ENCODE measurements at places on chromosomes 6 and 20.

DNA sequence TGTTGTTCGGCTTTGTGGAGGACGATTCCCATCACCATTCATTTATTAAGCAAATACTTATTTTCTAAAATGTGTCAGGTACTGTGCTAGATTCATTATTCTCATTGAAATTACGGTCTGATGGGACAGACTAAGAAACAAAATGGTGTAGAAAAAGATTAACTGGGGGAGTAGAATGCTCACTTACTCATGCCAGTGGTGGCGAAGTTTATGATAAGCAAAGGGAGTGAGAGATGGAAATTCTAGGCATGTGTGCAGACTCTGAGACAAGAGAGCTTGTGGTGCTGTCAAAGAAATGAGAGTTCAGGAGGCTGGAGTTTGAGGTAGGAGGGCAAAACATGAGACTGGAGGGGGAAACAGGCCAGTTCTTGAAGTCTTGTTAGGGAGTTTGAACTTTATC, 896 bp downstream of the RPP21 start:
- DNase-seq, result no peak

GRCh38 chr6:157282284-157282683, 41.0 kb downstream of the TMEM242 start:
- DNase-seq, result no peak

- DNase-seq, result no peak
These were observed 112.2 kb upstream of the SULF2 start for GRCh38 chr20:47897461-47897860.

DNA sequence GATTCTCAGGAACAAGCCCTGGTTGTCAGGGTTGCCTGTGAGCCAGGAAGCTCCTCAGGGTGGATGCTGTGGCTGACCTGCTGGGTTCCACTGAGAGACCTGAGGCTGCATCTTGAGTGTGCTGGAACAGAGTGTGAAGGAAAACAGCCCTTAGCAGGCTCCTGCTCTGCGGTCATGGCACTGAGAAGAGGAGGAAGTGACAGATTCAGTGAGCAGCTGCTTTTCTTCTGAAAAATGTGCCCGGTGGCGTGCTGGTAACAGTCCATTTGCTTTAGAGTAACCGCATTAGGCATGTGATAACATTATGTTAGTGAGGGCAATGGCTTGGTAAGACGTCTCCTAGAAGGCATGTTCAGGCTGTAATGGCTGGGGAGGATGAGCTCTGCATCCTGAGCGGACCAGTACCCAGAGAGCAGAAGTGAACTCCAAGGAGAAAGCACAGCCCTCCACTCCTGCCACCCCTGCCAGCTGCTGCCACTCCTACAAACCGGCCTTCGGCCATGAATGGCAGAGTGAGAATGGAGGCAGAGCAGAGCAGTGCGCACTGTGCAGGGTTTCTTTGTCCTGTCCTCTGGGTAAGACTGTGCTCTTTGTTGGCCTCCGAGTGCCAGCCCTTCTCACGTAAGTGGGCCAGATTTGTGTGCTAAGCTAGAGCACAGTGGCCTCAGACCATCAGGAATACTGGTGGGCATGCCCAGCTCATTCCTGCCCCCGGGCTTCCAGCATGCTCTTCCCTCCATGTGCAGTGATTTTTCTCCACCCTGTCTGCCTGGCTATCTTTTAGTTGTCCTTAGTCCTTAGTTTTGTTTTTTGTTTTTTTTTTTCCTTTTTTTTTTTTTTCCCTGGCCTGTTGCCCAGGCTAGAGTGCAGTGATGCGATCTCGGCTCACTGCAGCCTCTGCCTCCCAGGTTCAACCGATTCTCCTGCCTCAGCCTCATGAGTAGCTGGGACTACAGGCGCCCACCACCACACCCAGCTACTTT, 98.1 kb upstream of the VSTM2L start:
- DNase-seq, result no peak

- DNase-seq, result no peak
These were observed 1.7 kb upstream of the CST4 start for GRCh38 chr20:23690581-23690980.

- DNase-seq, result peak; percentile 85
These were observed 984 bp downstream of the TFAP2C start for GRCh38 chr20:56630086-56630493.

DNA sequence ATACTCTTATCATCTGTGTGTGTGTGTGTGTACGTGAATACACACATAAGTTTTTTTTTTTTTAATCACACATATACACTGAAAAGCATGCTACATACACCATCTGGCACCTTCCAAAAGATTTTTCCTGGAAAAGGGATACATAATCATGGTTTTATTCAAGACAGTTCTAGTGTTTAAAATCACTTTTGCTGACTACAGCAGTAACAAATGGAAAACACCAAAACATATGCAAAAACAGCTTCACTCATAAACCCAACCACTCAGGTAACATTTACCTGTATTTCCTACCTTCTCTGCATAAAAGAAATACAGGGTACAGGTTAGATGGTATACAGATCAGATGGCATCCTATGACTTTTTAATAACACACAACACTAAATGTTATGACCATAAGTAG, 2.5 kb downstream of the SNX14 start:
- DNase-seq, result no peak

- no peak for DNase-seq
These were observed 21.1 kb downstream of the AHCY start for GRCh38 chr20:34282041-34282440.

GRCh38 chr6:22068561-22069305, 228.1 kb downstream of the PRL start:
- DNase-seq, result no peak

- no peak for DNase-seq
These were observed 23.5 kb downstream of the TM9SF4 start for GRCh38 chr20:32132911-32133549.

GRCh38 chr6:126204598-126204997, 135.3 kb upstream of the CENPW start:
- no peak for DNase-seq

- DNase-seq, result peak; percentile 87
These were observed 80.2 kb downstream of the GMPR start for GRCh38 chr6:16318538-16318937.

- DNase-seq, result peak; percentile 6
These were observed 64.3 kb upstream of the BTBD3 start for GRCh38 chr20:11853359-11853758.

- no peak for DNase-seq
These were observed 223.5 kb downstream of the PACRG start for GRCh38 chr6:162951164-162951743.

DNA sequence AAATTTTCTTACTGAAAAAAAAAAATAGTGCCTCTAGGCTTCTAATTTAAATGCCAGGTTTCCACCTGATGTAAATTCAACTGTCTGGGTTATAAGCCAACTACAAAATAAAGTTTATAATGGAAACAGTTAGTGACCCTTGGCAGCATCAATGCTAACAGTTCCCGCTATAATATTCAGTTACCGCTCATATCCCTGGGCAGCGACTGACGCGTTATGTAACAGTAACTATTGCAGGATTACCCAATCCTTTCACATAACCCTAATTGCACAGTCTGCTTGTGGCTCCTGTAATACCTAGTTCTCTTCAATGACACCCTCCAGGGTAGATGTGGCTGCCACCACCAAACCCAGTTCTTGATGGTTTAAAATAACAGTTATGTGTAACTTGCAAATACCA, 208.6 kb downstream of the MOXD1 start:
- DNase-seq, result no peak

- no peak for DNase-seq
These were observed 61.0 kb upstream of the VSTM2L start for GRCh38 chr20:37841971-37842370.

DNA sequence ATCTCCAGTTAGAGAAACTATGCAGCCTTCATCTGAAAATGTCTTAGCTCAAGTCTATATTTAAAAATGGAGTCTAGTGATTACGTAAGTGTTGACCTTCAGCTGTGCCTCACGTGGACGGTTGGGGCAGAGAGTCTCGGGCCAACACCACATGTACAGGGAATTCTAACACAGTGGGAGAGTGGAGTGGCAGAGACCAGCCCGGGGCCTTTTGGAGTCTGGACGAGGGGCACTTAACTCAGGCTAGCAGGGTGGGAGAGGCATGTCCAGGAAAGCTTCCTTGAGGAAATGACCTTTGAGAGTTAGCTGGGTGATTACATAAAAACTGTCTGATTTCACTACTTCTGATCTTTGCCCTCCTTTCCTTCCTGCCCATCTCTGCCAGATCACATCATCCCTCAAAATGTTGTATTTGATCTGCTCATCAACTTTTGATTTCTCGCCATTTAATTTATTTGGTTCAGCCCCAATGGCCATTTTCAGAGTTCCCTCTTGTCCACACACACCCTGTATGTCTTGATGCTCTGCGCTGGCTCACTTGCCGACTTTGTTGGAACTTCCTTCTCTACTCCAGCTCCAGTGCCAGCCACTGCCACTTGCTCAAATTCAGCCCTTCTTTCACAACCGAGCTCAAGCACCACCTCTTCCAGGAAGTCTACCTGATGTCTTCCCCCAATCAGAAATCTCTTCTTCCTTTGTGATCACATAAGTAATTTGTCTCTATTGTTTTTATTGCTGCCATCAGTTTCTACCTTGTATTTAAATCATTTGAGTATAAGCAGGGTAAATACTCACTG, 2.6 kb downstream of the ARMC2 start:
- DNase-seq, result no peak

- peak; percentile 79 for DNase-seq
These were observed 4.6 kb upstream of the REV3L start for GRCh38 chr6:111487661-111488060.

GRCh38 chr6:18253635-18254034, 10.7 kb downstream of the DEK start:
- no peak for DNase-seq

GRCh38 chr6:113067612-113068275, 720.6 kb downstream of the RFPL4B start:
- peak; percentile 39 for DNase-seq

GRCh38 chr6:151024597-151024996, 159.1 kb downstream of the MTHFD1L start:
- no peak for DNase-seq

- DNase-seq, result no peak
These were observed 64.1 kb upstream of the SIRPA start for GRCh38 chr20:1831096-1831495.

- no peak for DNase-seq
These were observed 85.2 kb downstream of the KIF16B start for GRCh38 chr20:16488086-16488485.
